ENCODE measurements at places on chromosomes 1 and 21. TPM values are rescaled to one million over a fixed set of nuclear protein-coding genes. Genes with fewer than 3 reads are reported as not detected.
A peak's percentile ranks its signal among the peaks of the same experiment; 100 is the strongest.

DNA sequence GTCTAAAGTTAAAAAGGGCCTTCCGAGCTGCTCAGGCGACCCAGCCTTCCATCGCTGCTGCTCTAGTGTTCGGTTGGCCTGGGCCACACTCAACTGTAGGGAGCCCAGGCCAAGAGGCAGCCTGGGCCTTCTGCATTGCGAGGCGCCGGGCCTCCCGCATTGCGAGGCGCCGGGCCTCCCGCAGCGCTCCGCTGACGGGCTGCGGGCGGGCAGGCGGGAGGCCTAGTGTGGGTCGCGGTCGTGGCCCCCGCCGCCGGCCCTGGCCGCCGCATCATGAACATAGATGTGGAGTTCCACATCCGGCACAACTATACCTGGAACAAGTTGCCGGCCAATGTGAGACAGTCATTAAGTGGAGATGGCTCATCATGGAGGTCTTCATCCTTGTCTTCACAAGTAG is 48.3 kb downstream of the PPIAL4G start:
- no peak for DNase-seq

GRCh38 chr1:234661317-234661928 is 51.4 kb upstream of the IRF2BP2 start:
- DNase-seq: no peak

- peak; percentile 66 for DNase-seq
These were observed 198.0 kb downstream of the GRIK3 start for GRCh38 chr1:36836196-36836883.

GRCh38 chr1:45282351-45282750 is 44.3 kb upstream of the HPDL start:
- no peak for DNase-seq

Gene DAB1
- total RNA-seq: 22.1 TPM

GRCh38 chr1:206937425-206937824 is 8.8 kb downstream of the PIGR start:
- no peak for DNase-seq

- DNase-seq: no peak
These were observed 484.9 kb downstream of the SETD4 start for GRCh38 chr21:35575280-35575915.

- DNase-seq: no peak
These were observed 84.0 kb downstream of the RAVER2 start for GRCh38 chr1:64828829-64829228.

Gene SMPDL3B
- total RNA-seq: 0.32 TPM

Gene CD48
- total RNA-seq: 0.63 TPM

GRCh38 chr21:31928656-31929055 is 55.8 kb downstream of the HUNK start:
- no peak for DNase-seq

Gene TGFBR3
- 13.7 TPM for total RNA-seq

Gene CD164L2
- total RNA-seq: 0.50 TPM

DNA sequence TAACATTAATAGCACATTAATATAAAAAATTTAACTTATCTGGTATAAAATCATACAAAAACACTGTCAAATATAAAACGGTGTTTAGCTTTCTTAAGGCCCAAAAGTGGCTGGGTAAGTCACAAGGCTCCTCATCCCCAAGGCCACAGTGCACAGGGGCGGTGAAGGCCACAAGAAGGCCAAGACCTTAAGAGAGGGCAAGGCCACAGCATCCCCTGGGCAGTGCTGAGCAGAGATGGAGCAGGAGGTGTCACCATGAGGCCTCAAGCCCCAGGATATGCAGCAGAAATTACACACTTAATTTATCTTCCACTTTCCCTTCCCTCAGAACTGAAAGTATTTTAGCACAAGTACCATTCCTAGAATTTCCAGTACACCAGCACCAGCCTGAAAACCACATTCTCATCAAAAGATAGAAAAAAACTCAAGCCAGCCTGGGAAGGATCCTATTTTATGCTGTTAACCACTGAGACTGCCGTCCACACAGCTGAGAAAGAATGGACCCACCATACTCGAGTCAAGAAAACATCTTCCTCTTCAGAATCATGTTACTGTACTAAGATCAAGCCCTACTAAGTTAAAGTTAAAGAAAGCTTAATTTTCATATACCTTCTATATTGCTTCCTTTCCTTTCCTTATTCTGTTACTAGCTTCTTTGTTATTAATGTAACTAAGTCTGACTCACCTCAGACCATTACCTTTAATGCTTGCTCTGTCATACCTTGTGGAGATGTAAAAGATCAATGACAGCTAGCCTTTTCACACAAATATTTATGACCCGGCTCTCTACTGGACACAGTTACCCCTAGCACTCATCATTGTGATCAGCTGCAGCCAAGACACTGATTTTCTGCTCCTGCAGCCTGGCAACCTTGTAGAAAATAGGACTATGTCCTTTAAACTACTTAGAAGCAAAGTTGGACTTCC is 26.4 kb upstream of the FMO1 start:
- no peak for DNase-seq

DNA sequence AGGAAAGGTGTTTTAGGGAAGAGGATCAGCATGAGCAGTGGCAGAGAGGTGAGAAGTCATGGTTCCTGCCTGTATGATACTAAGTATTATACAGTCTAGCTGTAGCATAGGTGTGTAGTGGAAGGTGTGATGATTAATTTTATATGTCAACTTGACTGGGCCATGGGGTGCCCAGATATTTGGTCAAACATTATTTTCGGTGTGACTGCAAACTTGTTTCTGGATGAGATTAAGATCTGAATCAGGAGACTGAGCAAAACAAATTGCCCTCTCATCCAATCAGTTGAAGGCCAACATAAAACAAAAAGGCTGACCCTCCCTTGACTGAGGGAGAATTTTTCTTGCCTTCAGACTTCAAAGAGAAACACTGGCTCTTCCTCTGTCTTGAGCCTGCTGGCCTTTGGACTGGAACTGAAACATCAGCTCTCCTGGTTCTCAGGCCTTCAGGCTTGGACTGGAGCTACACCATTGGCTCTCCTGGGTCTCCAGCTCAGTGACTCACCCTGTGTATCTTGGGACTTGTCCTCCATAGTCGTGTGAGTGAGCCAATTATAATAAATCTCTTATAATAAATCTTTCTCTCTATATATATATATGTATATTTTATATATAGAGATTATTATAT is 6.8 kb upstream of the CDC42 start:
- no peak for DNase-seq

- no peak for DNase-seq
These were observed 140.9 kb downstream of the TGFBR3 start for GRCh38 chr1:91744953-91745639.

- DNase-seq: no peak
These were observed 73.4 kb upstream of the SERTAD4 start for GRCh38 chr1:210159211-210159610.

DNA sequence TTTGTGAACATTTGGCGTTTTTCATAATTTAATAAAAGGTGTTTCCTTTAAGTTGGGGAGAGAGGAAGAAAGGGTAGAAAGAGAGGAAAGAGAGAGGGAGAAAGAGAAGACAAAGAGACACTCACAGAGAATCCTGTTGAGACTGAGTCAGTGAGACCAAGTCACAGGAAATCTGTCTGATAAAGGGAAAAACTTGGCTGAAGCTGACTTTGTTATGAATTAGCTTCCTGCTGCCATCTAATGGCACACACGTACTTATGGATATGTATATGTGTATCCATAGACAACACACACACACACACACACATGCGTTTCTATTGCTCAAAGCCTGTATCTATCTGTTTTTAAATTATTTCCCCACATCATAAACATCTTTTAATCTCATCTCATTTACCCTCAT is 42.5 kb upstream of the DISC1 start:
- no peak for DNase-seq

DNA sequence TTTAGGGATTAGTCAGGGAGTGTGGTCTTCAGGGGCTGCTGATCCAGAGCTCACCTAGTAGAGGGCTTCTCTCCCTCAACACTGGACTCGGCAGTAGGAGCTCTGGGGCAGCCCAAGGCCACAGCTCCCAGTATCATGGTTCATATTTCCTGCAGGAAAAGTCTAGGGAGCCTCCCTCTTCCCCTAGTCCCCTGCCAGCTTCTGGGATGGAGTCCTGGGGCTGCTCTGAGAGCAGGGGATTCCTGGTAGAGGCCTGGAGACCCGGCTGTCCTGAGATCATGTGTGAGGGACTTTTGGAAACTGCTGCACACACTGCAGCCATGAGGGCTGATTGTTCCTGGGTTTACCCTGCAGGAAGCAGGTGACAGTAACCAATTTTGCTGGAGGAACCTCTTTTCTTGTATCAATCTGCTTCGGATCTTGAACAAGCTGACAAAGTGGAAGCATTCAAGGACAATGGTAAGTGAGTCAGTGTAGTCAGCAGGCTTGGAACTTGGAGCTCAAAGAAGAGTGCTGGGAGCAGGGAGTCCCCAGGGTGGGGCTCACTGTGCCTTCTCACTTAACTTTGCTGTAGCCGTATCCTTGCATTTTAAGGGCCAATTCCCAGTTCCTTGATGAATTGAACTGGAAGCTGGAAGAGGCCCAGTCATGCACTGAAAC is 16.3 kb downstream of the STRIP1 start:
- DNase-seq: no peak

DNA sequence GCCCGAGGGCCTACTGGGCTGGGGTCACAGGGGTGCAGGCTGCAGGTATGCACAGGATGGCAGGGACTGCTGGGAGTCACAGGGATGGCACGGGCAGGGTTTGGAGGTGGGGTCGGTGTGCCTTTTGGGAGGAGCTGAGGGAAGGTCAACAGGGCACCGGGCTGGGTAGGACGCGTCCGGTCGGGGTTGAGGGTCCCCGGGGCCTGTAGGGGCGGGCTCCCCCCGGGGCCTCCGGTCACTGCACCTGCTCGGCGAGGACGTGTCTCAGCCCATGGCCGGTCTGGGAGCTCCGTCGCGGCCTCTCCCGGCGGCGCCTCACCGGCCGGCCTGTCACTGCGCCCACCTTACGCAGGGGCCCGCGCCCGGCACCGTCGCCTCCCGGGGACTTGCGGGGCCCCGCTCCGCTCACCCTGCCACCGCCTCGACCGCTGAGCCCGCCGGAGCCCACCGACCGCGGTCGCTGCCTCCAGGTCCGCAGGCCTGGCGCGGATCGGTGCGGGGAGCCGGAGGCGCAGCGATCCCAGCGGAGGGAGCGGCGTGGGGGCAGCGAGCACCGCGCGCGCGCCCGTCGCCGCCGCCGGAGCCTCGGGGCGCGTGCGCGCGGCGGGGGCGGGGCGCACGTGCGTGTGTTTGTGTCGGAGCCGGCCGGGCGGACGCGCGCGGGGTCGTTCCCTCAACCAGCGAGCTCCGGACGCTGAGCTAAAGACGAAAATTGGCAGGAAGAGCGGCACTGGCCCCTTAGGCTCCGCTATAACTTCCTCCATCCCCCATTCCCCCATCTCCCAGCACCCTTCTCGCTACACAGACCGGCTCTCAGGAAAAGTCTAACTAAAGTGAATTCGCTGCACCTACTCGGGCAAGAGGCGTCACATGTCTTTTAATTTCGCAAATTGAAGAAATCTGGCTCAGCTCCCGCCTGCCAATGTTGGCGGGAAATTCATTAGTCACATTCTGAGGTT is at the start of gene AMIGO1:
Gene AMIGO1 (minus strand): TSS at position 552 of the 959 bp plus-strand sequence. CDS start 815 bp downstream, outside the sequence.
- no peak for DNase-seq

GRCh38 chr1:167157114-167157513 is 63.2 kb downstream of the STYXL2 start:
- no peak for DNase-seq

All from dorsolateral prefrontal cortex (tissue), 122 donors.